Uterus (tissue), 4 donors: ENCODE measurements at places on chromosomes 2 and 18. TPM values are rescaled to one million over a fixed set of nuclear protein-coding genes. Genes with fewer than 3 reads are reported as not detected.
A peak's percentile ranks its signal among the peaks of the same experiment; 100 is the strongest.

DNA sequence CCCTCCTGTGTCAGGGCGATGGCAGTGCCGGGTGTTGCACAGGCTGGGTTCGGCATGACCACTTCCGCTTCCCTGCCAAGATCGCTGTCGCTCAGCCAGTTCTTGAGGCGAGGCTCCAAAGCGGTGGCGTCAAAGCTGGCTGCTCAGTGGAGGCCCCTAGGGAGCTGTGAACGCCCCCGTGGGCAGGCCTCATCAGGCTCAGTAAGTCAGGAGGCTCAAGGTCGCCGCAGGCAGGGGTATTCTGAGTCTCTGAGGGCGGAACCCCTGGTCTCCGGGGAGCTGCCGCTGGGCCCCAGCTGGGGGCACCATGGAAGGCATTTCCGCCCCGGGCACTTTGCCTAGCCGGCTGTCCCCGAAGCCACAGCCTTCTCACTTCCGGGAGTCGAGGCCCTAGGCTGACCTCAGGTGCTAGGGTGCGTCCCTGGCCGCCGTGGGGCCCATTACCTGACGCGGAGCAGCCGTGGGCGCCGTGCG is 210.4 kb downstream of the SOCS6 start:
- H3K4me3 ChIP-seq: no peak overlapping the region
- no peaks in the 10 kb centered on the region for H3K4me1 ChIP-seq
- no peak for DNase-seq
- H3K27ac ChIP-seq: no peak overlapping the region

- no peak overlapping the region for H3K4me3 ChIP-seq
- DNase-seq: no peak
- H3K36me3 ChIP-seq: no peaks in the 10 kb centered on the region
- no peaks in the 10 kb centered on the region for H3K27me3 ChIP-seq
- H3K27ac ChIP-seq: no peak overlapping the region
- H3K4me1 ChIP-seq: no peaks in the 10 kb centered on the region
Observed at GRCh38 chr2:28828382-28828781, 17.7 kb downstream of the SPDYA start.

The CYTIP gene
- not detected for total RNA-seq

- H3K4me1 ChIP-seq: no peaks in the 10 kb centered on the region
- no peaks in the 10 kb centered on the region for H3K36me3 ChIP-seq
- no peak overlapping the region for H3K27ac ChIP-seq
- DNase-seq: peak; percentile 29
Observed at GRCh38 chr2:148642891-148643416, 1.6 kb upstream of the EPC2 start.

GRCh38 chr2:8877894-8878293 is 40.5 kb upstream of the KIDINS220 start:
- DNase-seq: no peak
- H3K4me3 ChIP-seq: no peak overlapping the region
- H3K27me3 ChIP-seq: no peaks in the 10 kb centered on the region
- H3K36me3 ChIP-seq: no peaks in the 10 kb centered on the region

GRCh38 chr2:6164986-6165747 is 473.0 kb downstream of the SOX11 start:
- H3K4me3 ChIP-seq: no peak overlapping the region
- no peaks in the 10 kb centered on the region for H3K4me1 ChIP-seq
- H3K27me3 ChIP-seq: no peaks in the 10 kb centered on the region

- no peak overlapping the region for H3K27ac ChIP-seq
- no peak for DNase-seq
- no peaks in the 10 kb centered on the region for H3K27me3 ChIP-seq
- no peaks in the 10 kb centered on the region for H3K4me1 ChIP-seq
- no peak overlapping the region for H3K4me3 ChIP-seq
Observed at GRCh38 chr2:21812766-21813165, 689.0 kb downstream of the TDRD15 start.

GRCh38 chr2:172261292-172261691 is 158.6 kb upstream of the DLX2 start:
- DNase-seq: no peak
- no peak overlapping the region for H3K4me3 ChIP-seq
- H3K27ac ChIP-seq: no peak overlapping the region
